ENCODE measurements at places on chromosomes 2 and 18.

- DNase-seq = no peak
These were observed 413.6 kb downstream of the THSD7B start for GRCh38 chr2:137178951-137179377.

DNA sequence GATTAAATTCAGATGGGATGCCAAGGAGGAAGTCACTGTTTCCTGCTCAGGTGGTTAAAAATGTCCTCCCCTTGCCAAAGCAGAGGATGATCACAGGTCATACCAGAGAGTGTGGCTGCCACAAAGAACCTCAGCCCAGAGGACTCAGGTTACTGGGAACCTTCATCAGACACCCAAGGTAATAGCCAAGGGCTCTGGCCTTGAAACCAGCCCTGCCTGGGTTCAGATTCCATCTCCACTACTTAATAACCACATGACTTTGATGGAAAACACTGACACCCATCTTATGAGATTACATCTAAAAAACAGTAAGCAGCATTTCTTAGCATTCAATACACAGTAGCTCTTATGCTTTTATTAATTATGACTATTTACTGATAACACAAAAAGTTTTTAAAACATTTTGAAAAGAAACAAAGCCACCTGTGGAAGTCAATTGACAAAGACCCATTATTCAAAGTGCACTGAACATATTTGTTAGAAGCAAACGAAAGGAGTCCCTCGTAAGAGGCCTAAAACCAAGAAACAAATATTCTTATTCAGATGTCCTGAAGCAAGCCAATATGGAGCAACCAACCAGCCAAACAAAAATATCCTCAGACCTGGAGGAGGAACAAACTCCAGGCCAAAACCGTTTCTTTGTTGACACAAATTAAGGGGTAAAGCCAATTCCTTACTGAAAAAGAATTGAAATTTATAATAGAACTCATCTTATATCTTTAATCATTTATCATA, 241.5 kb downstream of the RNF152 start:
- no peak for DNase-seq

DNA sequence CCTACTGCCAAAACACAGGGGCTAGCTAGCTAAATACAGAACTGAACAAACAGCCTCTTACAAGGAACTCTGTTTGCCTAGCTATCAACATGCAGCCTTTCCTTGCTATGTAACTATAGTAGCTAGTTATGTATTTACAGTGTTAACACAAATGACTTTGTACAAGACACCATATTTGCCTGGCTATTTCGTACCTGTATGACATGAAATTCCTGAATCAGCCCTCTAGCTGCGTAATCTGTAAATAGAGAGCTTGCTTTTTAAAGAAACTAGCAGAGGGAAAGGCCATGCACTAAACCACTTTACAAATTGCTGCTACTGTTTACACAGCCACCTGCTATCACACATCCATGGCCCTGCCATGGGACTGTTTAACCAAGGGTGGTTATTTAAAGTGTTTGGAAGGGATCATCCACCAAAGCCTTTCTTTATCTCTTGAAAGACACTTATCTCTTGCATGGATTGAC, 248.7 kb downstream of the TFCP2L1 start:
- DNase-seq = peak; percentile 77

- DNase-seq = no peak
These were observed 574.6 kb downstream of the SLC4A3 start for GRCh38 chr2:220202066-220202465.

- no peak for DNase-seq
These were observed 57.0 kb downstream of the CCDC150 start for GRCh38 chr2:196696423-196697079.

Data from NCI-H187 treated with DMSO at 0.1 percent for 48 hours (cell line).